ENCODE measurements at places on chromosomes 5 and 9.
A peak's percentile ranks its signal among the peaks of the same experiment; 100 is the strongest.

DNA sequence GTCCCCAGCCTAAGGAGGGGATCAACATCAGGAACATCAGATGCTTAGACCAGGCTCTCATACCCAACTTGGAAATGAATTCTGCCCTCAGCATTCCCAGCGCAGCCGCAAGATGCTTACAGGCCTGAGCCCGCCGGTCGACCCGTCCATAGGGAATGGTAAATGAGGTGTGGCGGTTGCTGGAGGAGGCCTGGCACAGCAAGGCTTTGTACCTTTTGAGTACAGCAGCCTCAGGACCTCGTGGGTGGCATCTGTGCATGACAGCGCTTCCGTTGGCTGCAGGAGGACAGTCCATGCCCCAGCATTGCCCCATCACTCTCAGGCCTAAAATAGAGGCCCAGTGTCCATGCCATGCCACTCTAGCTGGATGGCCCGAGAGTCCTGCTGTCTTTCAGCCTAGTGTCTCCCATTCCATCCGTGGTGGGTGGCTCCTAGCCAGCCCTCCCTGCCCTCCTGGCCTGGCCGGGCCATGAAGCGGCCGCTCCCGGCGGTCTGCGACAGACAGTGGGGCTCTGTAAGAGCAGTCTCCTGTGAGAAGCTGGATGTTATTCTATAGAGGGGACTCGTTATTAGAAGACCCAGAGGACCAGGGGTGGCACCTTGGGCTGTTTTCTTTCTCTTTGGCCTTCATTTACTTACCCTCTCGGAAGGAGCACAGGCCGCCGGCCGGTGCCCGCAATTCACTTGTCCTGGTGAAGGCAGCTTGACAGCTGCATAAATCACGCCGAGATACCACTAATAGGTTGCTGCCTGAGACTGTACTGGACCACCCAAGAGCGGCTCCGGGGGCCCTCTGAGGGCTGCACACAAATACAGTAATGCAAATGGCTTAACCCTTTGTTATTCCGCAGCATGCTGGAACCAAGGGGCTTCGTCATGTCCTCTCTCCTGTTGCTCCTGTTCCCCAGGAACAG lies 223.5 kb upstream of the TUT7 start:
- no peaks in the 10 kb centered on the region for H3K36me3 ChIP-seq
- no peak overlapping the region for H3K4me3 ChIP-seq

- no peak overlapping the region for H3K27ac ChIP-seq
- H3K27me3 ChIP-seq, result no peaks in the 10 kb centered on the region
- H3K36me3 ChIP-seq, result peaks cover 2% of the 10 kb centered on the region
- DNase-seq, result no peak
- H3K4me3 ChIP-seq, result no peak overlapping the region
These were observed 42.0 kb downstream of the PDCD1LG2 start for GRCh38 chr9:5552301-5552700.

GRCh38 chr5:73625944-73626811 lies at the start of gene ARHGEF28:
Gene ARHGEF28 (plus strand): TSS chr5:73626196. CDS start chr5:73684852, 58,656 bp downstream.
- H3K36me3 ChIP-seq, result no peaks in the 10 kb centered on the region
- peaks cover 26% of the 10 kb centered on the region for H3K27me3 ChIP-seq
- peak; percentile 52 for DNase-seq

DNA sequence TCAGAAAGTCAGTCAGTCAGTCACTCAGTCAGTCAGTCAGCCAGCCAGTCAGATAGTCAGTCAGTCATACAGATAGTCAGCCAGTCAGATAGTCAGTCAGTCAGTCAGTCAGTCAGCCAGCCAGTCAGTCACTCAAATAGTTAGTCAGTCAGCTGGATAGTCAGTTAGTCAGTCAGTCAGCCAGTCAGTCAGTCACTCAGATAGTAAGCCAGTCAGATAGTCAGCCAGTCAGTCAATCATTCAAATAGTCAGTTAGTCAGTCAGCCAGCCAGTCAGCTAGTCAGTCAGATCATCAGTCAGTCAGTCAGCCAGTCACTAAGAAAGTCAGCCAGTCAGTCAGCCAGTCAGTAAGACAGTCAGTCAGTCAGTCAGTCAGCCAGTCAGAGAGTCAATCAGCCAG lies 477.1 kb downstream of the AGTPBP1 start:
- H3K36me3 ChIP-seq, result no peaks in the 10 kb centered on the region
- no peak overlapping the region for H3K4me3 ChIP-seq
- DNase-seq, result no peak
- no peaks in the 10 kb centered on the region for H3K4me1 ChIP-seq

- peaks cover 3% of the 10 kb centered on the region for H3K4me1 ChIP-seq
- peak overlapping the region; percentile 1 for H3K4me3 ChIP-seq
- H3K27ac ChIP-seq, result peak overlapping the region; percentile 0
- no peaks in the 10 kb centered on the region for H3K27me3 ChIP-seq
- DNase-seq, result no peak
- H3K36me3 ChIP-seq, result no peaks in the 10 kb centered on the region
These were observed 284.3 kb downstream of the ARHGAP26 start for GRCh38 chr5:143054480-143054941.

DNA sequence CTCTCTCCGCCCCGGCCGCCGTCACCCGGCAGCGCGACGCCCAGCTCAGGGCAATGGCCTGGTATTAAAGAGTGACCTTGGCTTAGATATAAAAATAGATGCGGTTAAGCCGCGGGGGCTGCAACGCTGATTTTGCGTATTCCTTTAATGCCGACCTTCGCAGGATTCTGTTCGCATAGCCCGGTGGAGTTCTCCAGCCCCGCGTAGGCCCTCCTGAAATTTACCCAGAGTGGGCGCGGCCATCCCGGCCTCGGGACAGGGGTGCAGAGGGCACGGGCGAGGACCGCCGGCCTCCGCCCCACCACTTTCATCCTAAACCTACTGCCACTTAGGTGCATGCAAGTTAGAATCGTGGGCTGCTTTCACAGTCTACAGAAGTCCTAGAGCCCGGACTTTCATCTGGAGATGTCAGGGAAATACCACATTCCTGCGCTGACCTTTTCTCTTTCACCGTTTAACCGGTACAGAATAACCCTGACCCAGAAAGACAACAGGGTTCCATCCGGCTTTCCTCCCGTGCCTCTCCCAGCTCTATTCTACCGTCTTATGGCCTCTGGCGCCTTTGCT lies 492 bp upstream of the FAM169A start:
- no peak overlapping the region for H3K27ac ChIP-seq
- peak overlapping the region; percentile 70 for H3K4me3 ChIP-seq
- H3K27me3 ChIP-seq, result peaks cover 48% of the 10 kb centered on the region
- no peak for DNase-seq
- H3K36me3 ChIP-seq, result no peaks in the 10 kb centered on the region

GRCh38 chr9:137247135-137247915 lies 3.8 kb upstream of the STPG3 start:
- no peaks in the 10 kb centered on the region for H3K27me3 ChIP-seq
- no peak overlapping the region for H3K4me3 ChIP-seq
- peaks cover 20% of the 10 kb centered on the region for H3K36me3 ChIP-seq

DNA sequence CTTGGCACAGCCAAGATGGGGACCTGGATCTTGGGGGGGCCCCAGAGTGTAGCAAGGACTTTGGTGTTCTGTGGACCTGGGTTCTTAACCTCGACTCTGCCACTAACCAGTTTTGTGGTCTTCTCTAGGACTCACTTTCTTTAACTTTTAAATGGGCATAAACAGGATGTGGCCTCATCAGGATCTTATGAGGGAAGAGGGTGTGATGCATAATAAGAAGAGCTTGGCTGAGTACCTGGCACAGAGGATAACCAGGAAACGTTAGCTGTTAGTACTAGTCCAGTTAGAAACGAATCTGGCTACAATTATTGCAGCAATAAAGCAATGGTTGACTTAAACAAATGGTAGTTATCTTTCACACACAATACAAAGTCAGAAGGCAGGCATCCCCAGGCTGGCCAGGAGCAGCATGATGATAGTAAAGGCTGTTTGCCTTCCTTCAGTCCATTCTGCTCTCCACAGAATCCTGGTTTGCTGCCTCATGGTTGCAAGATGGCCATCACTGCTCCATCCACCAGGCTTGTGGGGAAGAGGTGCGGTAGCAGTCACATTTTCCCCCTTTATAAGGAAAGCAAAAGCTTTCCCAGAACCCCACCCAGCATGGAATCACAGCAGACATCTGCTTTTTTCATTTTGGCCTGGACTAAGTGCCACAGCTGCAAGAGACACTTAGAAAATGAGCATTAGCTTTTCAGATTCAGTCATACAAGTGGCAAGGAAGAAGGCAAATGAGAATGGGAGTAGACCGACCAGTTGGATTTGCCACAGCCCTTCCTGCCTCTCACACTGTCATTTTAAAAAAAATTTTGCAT lies 225.0 kb downstream of the AOPEP start:
- no peak overlapping the region for H3K4me3 ChIP-seq
- H3K27ac ChIP-seq, result peak overlapping the region; percentile 63
- no peak for DNase-seq

GRCh38 chr9:6535594-6535993 lies 109.9 kb downstream of the GLDC start:
- H3K27me3 ChIP-seq, result no peaks in the 10 kb centered on the region
- H3K36me3 ChIP-seq, result no peaks in the 10 kb centered on the region
- no peak overlapping the region for H3K27ac ChIP-seq
- DNase-seq, result no peak
- no peak overlapping the region for H3K4me3 ChIP-seq

DNA sequence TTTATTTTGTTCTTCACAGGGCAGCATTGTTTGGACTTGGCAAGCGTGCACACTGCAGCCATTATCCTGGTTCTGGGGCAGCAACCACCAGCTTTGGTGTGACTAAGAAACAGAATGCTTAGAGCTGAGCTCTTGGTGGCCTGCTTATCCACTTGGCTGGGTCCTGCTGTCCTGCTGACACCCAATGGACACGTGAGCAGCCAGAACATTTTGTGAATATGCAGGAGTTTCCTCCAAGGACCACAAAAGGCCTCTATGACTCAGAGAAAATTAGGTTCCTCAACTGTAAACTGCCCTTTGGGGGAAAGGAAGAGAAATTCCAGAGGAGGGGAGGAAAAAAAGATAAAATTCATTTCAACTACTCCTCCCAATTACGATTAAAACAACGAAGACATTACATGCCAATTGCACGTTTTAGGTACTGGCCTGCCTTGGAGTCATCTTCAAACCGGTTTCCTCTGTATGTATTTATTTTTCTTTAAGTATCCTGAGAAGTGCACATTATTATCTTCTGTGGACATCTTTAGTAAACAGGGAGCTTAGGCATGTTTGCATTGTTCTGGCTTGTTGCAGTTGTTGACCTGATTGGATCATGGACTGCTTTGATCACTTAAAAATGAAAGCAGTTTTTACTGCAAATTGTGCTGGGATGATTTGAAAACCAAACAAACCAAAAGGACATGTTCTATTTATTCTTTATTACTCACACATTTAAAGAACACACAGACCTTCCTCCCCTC lies 82.3 kb upstream of the TLE4 start:
- H3K36me3 ChIP-seq, result no peaks in the 10 kb centered on the region
- no peak overlapping the region for H3K27ac ChIP-seq
- no peak overlapping the region for H3K4me3 ChIP-seq
- peak; percentile 74 for DNase-seq
- H3K4me1 ChIP-seq, result peaks cover 2% of the 10 kb centered on the region

- H3K36me3 ChIP-seq, result peaks cover 98% of the 10 kb centered on the region
- no peak overlapping the region for H3K4me3 ChIP-seq
- no peak for DNase-seq
- H3K4me1 ChIP-seq, result no peaks in the 10 kb centered on the region
- no peaks in the 10 kb centered on the region for H3K27me3 ChIP-seq
These were observed 30.7 kb downstream of the ICE1 start for GRCh38 chr5:5453131-5453530.

GRCh38 chr5:143014017-143014651 lies 244.0 kb downstream of the ARHGAP26 start:
- H3K4me1 ChIP-seq, result peaks cover 7% of the 10 kb centered on the region
- no peak overlapping the region for H3K4me3 ChIP-seq
- no peak for DNase-seq
- no peaks in the 10 kb centered on the region for H3K36me3 ChIP-seq
- no peaks in the 10 kb centered on the region for H3K27me3 ChIP-seq

- no peaks in the 10 kb centered on the region for H3K36me3 ChIP-seq
These were observed 95.7 kb upstream of the SHB start for GRCh38 chr9:38164659-38165221.

- no peaks in the 10 kb centered on the region for H3K4me1 ChIP-seq
- no peak for DNase-seq
- H3K4me3 ChIP-seq, result no peak overlapping the region
- no peaks in the 10 kb centered on the region for H3K36me3 ChIP-seq
- H3K27me3 ChIP-seq, result no peaks in the 10 kb centered on the region
These were observed 4.0 kb downstream of the IL7R start for GRCh38 chr5:35860686-35861085.

DNA sequence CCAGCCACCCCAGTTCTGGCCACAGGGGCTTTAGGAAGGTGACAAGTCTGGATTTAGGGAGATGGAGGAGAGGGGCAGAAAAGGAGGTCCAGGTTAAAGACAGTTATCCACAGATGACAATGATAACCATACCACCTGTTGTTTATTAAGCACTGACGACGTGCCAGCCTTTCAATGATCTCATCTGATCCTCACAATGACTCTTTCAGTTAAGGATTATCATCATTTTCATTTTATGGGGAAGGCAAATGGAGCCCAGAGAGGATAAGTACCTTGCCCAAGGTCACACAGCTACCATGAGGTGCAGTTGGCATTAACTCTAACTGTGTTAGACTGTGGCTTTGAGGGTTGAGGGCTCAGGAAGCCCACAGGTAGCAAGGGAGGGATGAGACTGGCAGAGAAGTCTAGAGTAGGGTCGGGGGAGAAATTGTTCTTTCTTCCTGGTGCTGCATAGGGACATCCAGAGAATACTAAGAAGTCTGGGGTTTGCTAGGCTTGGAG lies 21.5 kb upstream of the JADE2 start:
- H3K4me1 ChIP-seq, result peaks cover 39% of the 10 kb centered on the region
- no peaks in the 10 kb centered on the region for H3K36me3 ChIP-seq
- H3K4me3 ChIP-seq, result no peak overlapping the region
- H3K27ac ChIP-seq, result peak overlapping the region; percentile 92
- no peak for DNase-seq

DNA sequence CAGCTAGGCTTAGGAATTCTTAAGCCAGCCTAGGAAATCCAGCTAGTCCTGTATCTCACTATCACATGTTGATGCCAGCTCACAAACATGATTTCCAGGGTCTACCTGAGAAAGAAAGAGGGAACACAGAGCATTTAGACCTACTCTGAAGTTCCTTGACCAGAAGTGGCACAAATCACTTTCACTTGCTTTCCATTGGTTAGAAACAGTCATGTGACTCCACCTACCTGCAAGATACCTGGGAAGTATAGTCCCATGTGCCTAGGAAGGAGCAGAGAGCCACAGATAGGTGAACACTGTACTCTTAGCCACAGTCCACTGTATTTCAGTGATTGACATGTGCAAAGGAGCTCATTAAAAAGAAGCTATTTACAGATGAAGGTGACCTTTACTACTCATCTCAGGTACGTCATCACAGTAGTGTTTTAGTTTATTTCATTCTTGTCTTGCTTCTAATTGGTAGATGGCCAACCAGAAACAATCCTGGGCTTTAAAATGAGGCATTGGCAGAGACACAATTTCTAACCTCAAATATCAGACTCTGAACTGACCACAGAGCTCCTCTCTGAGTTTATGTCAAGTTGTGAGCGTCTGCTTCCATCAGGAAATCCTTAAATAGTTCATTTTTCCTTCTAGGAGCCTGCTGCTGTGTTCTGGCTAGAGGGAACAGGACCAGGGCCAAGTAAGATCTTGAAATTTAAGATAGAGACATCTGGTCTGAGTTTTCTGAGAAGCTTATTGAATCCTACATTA lies 340.7 kb downstream of the TLE4 start:
- H3K36me3 ChIP-seq, result no peaks in the 10 kb centered on the region
- H3K4me1 ChIP-seq, result no peaks in the 10 kb centered on the region
- no peak overlapping the region for H3K4me3 ChIP-seq
- DNase-seq, result no peak

GRCh38 chr9:78830301-78830700 lies 533.4 kb downstream of the PSAT1 start:
- no peaks in the 10 kb centered on the region for H3K4me1 ChIP-seq
- H3K36me3 ChIP-seq, result no peaks in the 10 kb centered on the region
- H3K27me3 ChIP-seq, result no peaks in the 10 kb centered on the region

Measured in mesenchymal stem cell (in vitro differentiated cells and primary cell).